ENCODE measurements at places on chromosomes 7 and 10.

- no peak for DNase-seq
Observed at GRCh38 chr10:93475227-93475626, 6.9 kb downstream of the MYOF start.

- DNase-seq: no peak
Observed at GRCh38 chr7:73395538-73396503, 37.8 kb upstream of the FZD9 start.

DNA sequence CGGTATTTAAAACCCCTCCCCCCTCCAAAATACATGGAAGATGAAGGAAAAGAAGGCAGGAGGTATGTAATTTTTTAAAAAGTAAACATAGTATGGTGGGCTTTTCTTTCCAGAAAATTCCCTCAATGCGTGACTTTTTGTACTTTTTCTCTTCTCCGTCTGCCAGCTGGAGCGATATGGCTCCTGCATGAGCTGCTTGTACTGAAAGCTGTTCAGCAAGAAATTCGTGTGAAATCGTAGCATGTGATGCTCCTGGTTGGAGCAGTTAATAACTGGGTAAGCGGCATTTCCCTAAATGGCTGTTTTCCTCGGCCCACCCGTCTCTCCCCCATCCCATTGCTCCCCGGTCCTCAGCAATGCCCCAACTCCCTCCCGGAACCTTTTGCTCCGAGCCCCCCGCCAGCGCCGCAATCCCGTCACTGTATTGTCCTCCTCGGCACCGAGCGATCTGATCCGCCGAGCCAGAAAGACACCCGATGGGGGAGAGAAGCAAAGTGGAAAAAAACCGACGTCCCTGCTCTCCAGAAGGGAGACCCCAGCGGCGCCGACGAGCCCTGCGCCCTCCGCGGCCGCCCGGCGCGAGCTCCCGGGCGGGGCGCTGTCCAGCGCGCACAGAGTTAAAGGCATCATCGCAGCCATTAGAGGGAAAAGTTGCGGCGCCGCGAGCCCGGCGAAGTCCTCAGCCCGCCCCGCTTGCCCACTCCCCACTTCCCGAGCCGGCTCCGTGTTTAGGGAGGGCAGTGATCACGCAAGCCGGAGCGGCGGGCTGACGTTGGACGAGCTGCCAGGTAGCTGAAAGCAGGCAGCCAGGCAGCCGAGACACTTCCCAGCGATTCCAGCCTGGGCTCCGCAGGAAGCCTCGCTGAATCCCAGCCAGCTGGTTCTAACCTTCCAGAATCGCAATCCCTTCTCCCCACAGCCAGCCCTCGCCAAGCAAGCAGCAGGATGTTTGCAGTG, at the start of gene VSTM2A:
VSTM2A (plus strand) TSS at position 707 of the 957 bp plus-strand sequence. CDS start 356 bp downstream, outside the sequence.
- no peak for DNase-seq

DNA sequence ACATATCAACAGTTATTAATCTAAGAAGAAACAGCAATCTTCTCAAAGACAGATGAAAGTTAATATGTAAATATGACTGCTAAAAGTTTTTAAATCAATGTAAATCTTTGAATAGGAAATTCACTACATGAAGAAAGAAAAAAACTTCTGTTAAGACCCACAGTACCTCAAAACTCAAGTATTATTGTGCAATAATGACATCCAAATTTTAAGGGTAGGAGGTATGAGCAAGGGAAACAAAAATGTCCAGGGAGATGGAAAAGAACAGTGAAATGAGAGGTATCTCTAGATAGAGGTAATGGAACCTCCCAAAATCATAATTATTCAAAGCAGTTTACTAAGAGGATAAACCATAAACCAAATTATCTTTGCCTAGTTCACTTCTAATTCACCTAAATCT, 436.8 kb downstream of the PARD3 start:
- no peak for DNase-seq

- no peak for DNase-seq
Observed at GRCh38 chr10:132652446-132652845, 114.9 kb downstream of the INPP5A start.

DNA sequence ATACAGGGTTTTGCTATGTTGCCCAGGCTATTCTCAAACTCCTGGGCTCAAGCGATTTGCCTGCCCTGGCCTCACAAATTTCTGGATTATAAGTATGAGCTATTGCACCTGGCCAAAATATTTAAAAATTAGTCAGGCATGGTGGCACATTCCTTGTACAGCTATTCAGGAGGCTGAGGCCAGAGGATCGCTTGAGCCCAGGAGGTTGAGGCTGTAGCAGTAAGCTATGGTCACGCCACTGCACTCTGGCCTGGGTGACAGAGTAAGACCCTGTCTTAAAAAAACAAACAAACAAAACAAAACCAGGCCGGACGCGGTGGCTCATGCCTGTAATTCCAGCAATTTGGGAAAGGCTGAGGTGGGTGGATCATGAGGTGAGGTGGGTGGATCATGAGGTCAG, 14.5 kb upstream of the SIRT1 start:
- no peak for DNase-seq

DNA sequence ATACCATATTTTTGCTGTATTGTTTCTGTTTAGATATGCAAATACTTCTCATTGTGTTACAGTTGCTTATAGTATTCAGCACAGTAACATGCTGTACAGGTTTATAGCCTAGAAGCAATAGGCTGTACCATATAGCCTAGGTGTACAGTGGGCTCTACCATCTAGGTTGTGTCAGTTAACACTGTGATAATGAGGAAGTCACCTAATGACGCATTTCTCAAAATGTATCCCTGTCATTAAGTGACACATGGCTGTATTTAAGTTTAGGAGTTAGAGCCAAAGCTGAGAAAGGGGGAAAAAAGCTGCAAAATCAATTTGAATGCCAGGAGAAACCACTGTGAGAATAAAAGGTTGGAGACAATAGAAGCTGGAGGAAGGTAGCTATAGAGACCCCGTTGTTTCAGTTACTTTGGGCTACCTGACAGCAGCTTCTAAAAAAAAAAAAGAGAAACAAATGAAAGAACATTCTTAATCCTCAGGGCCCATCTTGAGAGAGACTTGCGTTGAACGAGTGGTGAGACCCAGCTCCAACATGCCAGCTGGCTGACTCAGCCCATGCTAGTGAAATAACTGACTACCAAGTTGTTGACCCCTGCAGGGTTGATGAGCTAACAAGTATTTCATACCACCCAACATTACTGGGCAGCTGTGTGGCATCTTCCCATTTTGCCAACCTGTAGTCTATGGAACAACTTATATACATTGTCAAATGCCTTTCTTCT, 8.7 kb downstream of the STARD3NL start:
- DNase-seq: no peak

GRCh38 chr7:49773218-49773935, at the start of gene VWC2:
TSS of gene VWC2 (plus strand) at chr7:49773638. CDS start at chr7:49775436, 1,798 bp downstream.
- DNase-seq: no peak

GRCh38 chr10:106189292-106189691, 975.2 kb downstream of the SORCS1 start:
- DNase-seq: peak; percentile 26

All from LoVo (cell line).